Upper lobe of left lung (tissue), 6 donors: ENCODE measurements at places on chromosomes 11 and 22.

DNA sequence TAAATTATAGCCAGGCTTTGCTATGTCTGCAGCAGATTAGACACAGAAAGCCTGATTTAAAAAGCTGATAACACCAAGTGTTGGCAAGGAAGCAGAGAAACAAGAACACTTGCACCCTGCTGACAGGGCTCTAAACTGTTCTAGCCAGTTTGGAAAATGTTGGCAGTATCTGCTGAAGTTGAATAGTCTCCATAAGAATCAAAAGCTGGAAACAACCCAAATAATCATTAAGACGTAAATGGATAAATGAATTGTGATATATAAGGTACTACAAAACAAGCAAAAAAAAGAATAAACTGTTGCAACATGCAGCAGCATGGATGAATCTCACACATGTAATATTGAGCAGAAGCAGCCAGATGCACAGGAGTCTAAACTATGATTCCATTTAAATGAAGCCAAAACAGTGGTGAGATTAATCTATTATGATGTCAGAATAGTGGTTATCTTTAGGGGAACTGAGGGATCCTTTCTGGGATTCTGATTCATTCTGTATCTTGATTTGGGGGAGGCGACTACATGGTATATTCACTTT is 40.4 kb upstream of the ADORA2A start:
- DNase-seq: no peak

- DNase-seq: no peak
Measured at GRCh38 chr11:31646216-31646615, 136.6 kb downstream of the ELP4 start.

- DNase-seq: no peak
Measured at GRCh38 chr22:44642096-44642644, 59.8 kb upstream of the PRR5 start.

DNA sequence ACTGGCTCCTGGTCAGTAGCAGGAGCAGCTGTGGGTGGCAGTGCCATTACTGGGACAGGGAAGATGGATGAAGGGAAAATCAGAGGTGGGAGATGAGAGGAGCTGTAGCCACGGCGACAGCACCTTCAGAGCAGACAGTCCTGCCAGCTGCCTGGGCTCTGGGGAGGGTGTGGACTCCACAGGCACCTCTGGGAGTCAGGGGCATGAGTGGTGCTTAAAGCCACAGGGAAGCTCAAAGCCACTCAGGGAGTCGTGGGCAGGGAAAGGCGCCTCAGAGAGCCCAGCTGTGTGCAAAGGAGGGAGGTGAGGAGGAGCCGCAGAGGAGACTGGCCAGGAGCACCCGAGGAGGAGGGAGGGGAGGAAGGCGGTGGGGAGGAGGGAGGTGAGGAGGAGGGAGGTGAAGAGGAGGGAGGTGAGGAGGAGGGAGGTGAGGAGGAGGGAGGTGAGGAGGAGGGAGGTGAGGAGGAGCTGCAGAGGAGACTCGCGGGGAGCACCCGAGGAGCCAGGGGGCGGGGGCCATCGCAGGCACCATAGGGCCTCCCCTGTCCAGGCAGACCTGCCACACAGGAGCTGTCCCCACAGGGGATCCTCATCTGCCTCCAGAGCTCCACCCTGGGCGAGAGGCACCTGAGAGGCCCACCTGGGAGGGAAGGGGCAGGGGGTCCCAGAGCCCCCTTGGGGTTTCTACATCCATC is 977.6 kb downstream of the BRD1 start:
- no peak for DNase-seq

GRCh38 chr11:102325088-102325487 is 7.8 kb downstream of the BIRC3 start:
- DNase-seq: no peak
